ENCODE measurements at places on chromosomes 6 and 20.

- DNase-seq = peak; percentile 61
Measured at GRCh38 chr6:12208190-12208589, 82.0 kb upstream of the EDN1 start.

DNA sequence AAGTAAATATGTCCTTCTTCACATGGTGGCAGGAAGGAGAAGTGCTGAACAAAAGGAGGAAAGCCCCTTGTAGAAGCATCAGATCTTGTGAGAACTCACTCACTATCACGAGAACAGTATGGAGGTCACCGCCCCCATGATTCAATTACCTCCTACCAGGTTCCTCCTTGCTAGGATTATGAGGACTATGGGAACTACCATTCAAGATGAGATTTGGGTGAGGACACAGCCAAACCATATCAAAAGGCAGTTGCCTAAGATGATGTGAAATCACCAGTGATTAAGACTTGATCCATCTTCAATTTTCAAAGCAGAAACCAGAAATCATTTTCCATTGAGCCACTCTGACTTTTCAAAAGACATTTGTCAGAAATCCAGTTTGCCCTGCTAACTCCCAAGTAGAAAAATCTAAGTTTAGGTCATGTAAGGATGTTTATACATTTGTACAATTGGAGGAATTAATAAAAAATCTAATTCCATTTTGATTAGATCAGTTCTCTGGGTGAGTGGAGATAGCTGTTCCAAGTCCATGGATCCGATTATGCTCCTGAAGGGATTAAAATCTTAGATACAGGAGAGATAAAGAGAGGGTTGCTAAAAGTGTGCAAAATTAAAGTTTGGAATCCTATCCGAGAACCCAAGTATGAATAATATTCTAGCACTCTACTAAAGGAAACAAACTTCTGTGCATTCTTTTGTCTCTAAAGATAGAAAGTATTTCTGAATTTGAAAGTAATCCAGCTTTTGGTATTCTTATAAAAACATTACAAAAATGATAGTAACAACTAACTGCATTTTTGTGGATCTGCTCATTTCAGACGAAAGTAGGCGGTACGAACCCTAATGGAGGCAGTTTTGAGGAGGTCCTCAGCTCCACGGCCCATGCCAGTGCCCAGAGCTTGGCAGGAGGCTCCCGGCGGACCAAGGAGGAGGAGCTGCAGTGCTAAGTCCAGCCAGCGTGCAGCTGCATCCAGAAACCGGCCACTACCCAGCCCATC is 39.5 kb downstream of the HDDC2 start:
- DNase-seq = no peak

DNA sequence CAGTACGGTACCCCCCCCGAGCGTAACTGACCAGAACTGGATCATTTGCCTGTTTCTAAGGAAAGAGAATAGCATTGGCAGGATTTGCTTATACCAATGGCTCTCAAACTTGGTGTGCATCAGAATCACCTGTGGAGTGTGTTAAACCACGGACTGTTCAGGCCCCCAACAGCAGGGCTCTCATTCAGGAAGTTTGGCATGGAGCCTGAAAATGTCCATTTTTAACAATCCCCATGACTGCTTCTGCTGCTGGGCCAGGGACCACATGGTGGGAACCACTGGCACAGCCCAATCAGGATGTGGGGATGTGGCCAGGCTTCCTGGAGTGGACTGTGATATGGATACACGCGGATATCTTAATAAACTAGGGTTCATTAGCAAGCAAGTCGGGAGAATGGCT is 53.9 kb downstream of the GTF2H5 start:
- peak; percentile 53 for DNase-seq

- no peak for DNase-seq
Measured at GRCh38 chr6:5878792-5879191, 127.9 kb downstream of the NRN1 start.

DNA sequence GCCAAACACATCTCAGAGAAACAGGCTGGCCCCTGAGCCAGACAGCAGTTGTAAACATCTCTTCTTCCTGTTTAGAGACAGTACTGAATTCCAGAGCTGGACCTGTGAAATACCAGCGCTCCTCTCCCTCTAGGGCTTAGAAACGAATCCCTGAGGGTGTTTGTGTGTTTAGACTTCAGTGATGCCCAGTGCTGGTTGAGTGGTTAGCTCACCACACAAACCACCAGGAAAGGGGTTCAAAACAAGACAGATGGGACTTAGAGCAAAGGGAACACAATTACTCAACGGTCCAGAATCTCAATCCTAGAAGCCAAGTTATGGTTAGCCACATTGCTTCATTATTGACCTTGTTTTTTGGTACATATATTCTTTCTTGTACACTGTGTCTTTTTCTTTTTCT is 108.7 kb upstream of the TMEM170B start:
- peak; percentile 44 for DNase-seq

DNA sequence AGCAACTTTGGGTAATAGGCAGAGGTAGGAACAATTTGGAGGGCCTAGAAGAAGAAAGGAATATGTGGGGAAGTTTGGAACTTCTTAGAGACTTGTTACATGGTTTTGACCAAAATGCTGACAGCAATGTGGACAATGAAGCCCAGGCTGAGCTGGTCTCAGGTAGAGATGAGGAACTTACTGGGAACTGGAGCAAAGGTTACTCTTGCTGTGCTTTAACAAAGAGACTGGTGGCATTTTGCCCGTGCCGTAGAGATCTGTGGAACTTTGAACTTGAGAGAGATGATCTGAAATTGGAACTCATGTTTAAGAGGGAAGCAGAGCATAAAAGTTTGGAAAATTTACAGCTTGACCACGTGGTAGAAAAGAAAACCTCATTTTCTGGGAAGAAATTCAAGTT is 28.3 kb upstream of the TMEM200A start:
- DNase-seq = no peak

Measured in dermis blood vessel endothelial cell (primary cell).